ENCODE measurements at places on chromosomes 3 and 15.

DNA sequence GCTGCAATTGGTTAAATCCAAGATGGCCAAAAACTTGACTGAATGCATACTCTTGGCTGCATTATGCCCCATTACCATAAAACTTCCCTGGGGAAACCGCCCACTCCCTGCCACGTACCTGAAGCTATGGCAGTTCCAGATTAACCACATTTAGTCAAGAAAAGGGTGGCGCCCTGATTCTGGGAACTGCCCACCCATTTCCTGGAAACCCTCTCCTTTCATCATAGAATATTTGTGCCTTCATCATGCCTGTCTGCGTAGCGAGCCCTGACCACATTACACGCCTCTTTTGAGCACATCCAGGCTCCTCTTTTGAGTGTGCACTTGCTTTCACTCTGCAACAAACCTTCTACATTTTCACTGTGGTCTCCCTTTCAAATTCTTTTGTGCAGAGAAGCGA, 5.2 kb downstream of the LINS1 start:
- no peak for DNase-seq

GRCh38 chr15:28901987-28902745, 16.4 kb downstream of the APBA2 start:
- DNase-seq, result peak; percentile 51

- DNase-seq, result peak; percentile 14
Measured at GRCh38 chr3:48504051-48504946, at the start of gene SHISA5. Gene SHISA5, minus strand, starts transcription at chr3:48504174. Its CDS starts 80 bp downstream, at chr3:48504094.

GRCh38 chr3:41574900-41575299, 375.6 kb downstream of the CTNNB1 start:
- peak; percentile 20 for DNase-seq

GRCh38 chr3:126962756-126963155, 20.2 kb upstream of the PLXNA1 start:
- DNase-seq, result no peak
